ENCODE measurements at places on chromosomes 1 and 21.

DNA sequence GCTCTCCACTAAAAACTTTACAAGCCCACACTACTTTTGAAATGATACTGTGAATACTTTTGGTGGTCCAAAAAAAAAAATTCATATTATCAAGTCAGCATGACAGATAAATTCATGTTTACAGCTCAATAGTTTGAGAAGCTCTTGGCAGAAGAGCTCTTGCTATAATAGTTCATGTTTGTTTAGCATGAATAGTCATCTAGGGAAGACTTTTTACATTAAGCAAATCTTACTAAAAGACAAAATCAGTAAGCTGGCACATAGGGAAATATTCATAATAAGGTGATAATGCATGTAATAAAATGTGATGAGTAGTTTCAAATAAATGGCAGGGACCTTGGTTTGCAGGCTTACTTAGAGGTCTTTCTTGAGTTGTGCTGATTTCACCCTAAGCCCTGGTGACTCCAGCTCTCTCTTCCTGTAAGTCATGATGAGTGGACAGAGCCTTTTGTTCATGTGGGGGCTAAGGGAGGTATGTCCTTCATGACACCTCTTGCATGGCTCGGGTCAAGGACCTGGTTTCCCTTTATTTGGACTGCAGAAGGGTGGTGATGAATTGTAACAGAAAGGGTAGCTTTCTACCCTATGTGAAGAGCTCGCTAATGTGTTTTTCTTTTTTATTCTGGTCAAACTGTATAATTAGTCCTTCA is 166.7 kb downstream of the GABPA start:
- DNase-seq: no peak

GRCh38 chr1:87820668-87821334 is 492.1 kb downstream of the LMO4 start:
- DNase-seq: no peak

DNA sequence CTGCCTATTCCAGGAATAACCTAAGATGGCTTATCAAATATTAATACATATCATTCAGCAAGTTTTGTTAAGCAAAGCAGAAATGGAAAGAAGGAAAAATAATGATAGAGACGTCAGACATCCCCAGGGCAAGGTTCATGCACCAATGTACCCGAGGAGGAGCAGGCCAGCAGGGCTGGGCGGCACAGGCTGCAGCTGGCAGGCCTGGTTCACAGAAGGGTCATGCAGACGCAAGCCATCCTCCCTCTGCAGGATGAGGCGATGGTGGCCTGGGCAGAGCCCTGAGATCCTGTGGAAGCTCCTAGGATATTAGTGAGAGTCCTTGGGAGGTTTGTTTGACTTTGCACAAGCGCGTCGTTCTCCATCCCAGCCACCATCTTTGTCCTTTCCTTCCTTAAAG is 30.0 kb downstream of the BATF3 start:
- no peak for DNase-seq

- no peak for DNase-seq
Observed at GRCh38 chr1:34771573-34772371, 9.2 kb upstream of the GJB3 start.

GRCh38 chr1:14681182-14681581 is 82.7 kb downstream of the KAZN start:
- DNase-seq: no peak

- no peak for DNase-seq
Observed at GRCh38 chr1:18239671-18240070, 132.1 kb downstream of the IGSF21 start.

GRCh38 chr1:18130356-18130755 is 22.8 kb downstream of the IGSF21 start:
- DNase-seq: no peak

DNA sequence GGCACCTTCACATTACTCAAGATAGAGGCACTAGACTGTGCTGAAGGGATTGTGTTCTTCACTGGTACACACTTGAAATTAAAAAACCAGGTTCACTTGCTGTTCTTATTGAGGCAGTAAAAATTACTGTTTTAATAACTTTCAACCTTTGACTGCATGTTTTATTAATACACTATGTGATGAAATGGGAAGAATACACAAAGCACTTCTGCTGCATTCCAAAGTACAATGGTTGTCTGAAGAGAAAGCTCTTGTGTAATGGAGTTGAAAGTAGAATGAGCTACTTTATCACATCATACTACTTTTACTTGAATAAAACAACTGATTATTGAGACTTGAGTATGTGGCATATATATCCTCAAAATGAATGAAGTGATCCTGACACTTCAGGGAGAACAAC is 49.7 kb downstream of the LRRC8C start:
- no peak for DNase-seq

DNA sequence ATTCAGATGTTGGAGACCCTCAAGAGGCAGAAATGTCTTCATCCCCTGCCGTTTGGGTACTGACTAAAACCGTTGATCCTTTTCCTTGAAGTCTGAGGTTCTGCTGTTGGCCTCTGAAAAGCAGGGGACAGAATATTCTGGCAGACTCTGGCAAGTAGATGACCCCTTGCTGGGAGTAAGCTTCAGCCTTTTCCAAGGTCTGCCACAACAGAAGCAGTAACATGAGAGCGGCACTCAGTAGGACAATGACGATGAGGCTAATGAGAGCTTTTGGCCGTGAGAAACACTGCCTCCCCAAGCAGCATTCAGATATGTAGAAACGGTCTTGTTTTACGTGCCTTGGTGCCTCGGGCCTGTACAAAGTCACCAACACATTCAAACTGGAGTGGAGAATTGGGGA is 143.7 kb downstream of the ST6GALNAC5 start:
- no peak for DNase-seq

- DNase-seq: no peak
Observed at GRCh38 chr1:40094466-40095110, 2.5 kb downstream of the PPT1 start.

- no peak for DNase-seq
Observed at GRCh38 chr1:67469431-67469830, 39.2 kb upstream of the SERBP1 start.

- DNase-seq: no peak
Observed at GRCh38 chr1:205668951-205669340, 11.4 kb downstream of the SLC45A3 start.

DNA sequence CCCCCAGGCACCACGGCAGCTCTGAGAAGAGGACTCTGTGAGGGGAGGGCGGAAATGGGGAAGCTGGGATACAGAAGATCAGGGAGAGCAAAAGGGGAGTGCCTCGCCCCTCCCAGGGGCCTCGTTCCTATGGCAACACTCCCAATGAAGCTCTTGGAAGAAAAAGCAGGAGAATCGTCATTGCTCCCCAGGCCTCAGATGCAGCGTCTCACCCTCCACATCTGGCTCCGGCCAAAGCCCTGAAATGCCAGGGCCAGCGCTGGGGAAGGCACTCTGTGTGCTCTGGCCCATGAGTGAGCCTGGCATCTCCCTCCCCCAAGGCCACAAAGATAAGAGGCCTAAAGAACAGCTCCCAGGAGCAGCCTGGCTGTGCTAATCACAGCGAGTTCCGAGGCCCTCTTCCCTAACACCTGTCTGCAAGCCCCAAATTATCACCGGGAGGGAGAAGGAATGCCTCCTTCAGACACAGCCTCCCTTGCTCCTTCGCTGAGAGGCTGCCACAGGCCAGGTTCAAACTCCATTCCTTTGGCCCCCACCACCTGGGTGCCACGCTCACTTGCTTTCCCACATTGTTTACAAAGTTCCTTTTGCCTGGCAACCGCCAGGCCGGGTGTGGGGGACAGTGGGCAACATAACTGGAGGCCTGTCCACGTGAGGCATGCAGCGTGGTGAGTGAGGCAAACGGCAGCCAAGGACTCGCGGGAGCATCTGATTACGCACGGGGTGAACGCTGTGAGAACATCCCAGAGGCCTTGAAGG is 27.8 kb downstream of the ECE1 start:
- DNase-seq: peak; percentile 69
